B cell (primary cell): ENCODE measurements at places on chromosomes 1 and 21. TPM values are rescaled to one million over a fixed set of nuclear protein-coding genes. Genes with fewer than 3 reads are reported as not detected.

DNA sequence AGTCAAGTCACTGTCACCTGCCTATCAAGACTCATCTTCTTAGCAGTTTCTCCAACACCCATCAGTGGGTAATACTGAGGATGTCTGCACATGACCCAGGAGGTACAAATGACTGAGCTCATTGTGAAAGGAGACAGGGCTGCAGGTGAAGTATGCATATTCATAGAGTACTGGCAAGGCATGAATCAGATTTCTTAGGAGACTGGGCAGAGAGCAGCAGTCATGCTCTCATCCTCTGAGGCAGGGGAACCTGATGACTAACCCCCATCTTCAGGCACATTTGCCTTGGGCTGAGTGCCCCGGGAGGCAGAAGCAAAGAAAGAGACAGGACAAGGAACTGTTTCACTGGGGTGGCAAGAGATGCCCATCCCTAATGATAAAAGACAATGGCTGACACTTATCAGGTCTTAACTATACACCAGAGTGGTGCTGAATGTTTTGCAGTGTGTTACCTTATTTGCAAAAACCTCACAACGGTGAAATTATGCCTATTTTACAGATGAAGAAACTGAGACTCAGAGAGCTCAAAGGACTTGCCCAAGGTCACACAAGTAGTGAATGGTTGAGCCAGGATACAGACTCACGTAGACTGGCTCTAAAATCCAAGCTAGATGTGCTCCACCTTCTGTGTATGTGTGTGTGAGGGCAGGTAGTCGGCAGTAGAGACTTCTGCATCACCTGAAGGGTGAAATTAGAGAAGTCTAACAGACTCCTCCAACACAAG is 9.2 kb upstream of the GRHL3 start:
- H3K4me3 ChIP-seq: no peak overlapping the region
- no peak for DNase-seq
- H3K27me3 ChIP-seq: no peaks in the 10 kb centered on the region
- no peak overlapping the region for H3K27ac ChIP-seq
- H3K4me1 ChIP-seq: no peaks in the 10 kb centered on the region

DNA sequence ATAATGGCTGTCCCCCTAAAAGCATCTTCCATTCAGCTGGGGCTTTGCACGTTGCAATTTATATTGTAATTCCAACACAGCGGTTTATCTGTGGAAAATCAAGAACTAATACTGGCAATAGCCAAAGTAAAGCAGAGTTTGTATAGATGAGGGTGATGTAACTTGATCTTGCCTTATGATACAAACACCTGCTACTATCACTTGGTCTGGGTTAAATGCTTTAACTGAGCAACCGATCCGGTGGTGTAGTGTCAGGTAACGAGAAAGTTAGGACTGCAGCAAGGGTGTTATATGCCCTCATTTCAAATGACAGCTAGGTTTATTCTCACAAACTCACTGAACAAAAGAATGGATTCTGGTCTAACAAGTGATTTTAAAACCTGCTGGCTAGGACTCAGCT is 47.3 kb upstream of the PLPPR4 start:
- no peak overlapping the region for H3K27ac ChIP-seq
- DNase-seq: no peak
- H3K27me3 ChIP-seq: no peaks in the 10 kb centered on the region
- H3K4me1 ChIP-seq: no peaks in the 10 kb centered on the region
- no peaks in the 10 kb centered on the region for H3K36me3 ChIP-seq

DNA sequence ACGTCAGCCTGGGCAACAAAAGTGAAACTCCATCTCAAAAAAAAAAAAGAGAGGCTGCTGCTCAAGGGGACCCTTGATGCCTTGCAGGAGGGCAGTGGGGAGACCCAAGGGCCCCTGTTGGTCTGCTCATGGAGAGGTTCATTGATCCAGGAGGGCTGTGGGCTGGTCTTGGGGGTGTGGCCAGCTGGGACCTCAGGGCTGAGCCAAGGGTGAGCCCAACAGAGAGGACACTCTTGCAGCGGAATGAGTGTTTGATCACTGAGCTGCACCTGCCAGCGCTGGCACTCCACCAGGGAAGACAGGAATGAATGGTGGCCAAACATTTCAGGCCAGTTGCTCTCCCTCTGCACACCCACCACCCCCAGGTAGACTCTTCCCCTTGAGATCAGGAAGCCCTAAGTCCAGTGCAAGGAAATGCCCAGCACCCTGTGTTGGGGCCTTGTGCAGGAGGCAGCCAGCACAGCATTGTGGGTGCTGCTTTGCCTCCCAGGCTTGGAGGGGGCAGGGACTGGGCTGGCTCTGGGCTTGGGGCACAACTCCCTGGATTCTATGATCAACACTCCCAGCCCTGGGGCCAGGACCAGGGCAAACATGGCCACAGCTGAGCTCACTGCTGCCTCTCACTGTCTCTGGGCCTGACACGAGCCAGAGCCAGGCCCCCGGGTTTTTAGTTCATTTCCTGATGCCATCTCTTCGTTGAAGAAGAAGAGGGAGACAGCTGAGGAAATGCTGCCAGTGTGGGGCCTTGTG is 50.7 kb downstream of the IRF2BP2 start:
- no peak overlapping the region for H3K27ac ChIP-seq
- no peaks in the 10 kb centered on the region for H3K4me1 ChIP-seq
- no peaks in the 10 kb centered on the region for H3K36me3 ChIP-seq

Gene NCSTN
- total RNA-seq: 95.1 and 110 TPM in 2 replicates

DNA sequence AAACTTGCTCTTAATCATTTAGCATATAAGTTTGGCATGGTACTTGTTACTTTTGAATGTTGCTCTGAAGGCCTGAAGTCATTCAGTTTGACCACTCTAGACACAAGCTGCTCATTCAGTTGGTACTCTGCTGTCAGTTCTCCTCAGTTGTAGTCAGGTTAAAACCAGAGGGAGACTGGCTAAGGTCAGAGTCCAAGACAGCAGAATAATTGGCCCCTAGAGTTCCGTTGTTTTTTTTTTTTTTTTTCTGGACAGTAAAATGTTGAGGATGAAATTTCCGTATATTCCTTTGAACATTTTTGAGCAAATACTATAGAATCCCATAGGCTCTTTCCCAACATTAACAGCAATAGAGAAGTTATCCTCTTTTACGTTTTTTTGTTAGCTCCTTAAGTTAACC is 9.4 kb downstream of the ZBTB40 start:
- no peaks in the 10 kb centered on the region for H3K27me3 ChIP-seq
- H3K36me3 ChIP-seq: no peaks in the 10 kb centered on the region
- no peak for DNase-seq
- no peak overlapping the region for H3K4me3 ChIP-seq

DNA sequence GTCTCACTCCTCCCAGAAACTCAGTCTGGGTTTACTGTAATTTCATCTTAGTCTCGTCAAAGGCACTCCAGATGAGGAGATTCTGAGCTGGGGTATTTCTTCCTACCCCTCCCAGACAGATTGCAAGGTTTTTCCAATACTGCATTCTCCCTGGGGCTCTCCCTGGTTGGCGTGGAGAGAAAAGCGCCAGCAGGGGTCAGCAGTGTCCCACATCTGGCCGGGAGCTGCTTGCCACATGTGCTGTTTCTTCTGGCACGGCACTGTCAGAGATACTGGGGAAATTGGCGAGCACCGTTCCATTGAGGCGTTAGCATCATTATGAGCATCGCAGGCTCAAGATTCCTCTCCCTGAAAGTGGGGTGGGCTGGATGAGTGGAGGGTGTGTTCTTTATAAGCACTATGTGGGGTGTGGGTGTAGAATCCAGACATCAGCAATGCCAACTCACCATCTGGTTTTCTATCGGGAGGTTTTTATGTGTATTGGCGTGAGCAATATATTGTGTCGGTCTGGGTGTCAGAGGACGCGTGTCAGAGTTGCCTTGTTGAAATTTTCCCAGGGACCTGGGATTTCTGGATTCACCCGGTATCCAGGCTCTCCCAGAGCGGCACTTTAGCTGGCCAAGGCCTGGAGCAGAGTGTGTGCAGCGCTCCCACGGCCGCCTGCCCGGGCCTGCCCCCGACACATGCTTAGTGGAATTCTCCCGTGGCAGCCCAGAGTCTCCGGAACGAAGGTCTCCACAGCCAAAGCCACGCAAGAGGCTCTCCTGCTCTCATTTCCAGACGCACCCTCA is 8.0 kb upstream of the NAV1 start:
- H3K4me3 ChIP-seq: no peak overlapping the region
- no peaks in the 10 kb centered on the region for H3K27me3 ChIP-seq
- no peak overlapping the region for H3K27ac ChIP-seq
- peak; percentile 33 for DNase-seq

GRCh38 chr1:202105571-202106339 is 17.0 kb upstream of the GPR37L1 start:
- H3K4me1 ChIP-seq: no peaks in the 10 kb centered on the region
- no peak overlapping the region for H3K27ac ChIP-seq
- H3K27me3 ChIP-seq: no peaks in the 10 kb centered on the region
- H3K36me3 ChIP-seq: no peaks in the 10 kb centered on the region
- H3K4me3 ChIP-seq: no peak overlapping the region

Gene RNF186
- not detected in 2 replicates for total RNA-seq

Gene OSCP1
- 0.56 and 0.94 TPM in 2 replicates for total RNA-seq

DNA sequence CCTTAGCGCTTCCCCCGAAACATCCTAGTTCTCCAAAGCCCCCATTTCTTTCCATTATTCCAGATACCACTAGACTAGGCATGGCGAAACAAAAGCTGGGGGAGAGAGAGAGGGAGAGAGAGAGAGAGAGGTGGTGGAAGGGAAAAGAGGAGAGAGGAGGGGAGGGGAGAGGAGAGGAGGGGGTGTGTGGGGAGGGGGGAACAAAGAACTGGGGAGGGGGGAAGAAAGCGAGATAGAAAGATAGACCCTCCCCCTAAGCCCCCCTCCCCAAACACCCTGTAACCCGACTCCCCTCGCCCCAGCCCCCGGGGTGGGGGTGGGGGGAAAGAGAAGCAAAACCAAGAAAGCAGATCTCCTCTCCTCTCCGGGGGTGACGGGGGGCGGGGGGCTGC is 352 bp downstream of the MEX3A start:
- peaks cover 36% of the 10 kb centered on the region for H3K27me3 ChIP-seq
- no peak overlapping the region for H3K27ac ChIP-seq
- peak overlapping the region; percentile 81 for H3K4me3 ChIP-seq
- peaks cover 11% of the 10 kb centered on the region for H3K4me1 ChIP-seq

Gene PTPRU
- 0.15 and 0.25 TPM in 2 replicates for total RNA-seq

GRCh38 chr1:218401998-218402785 is 57.1 kb downstream of the TGFB2 start:
- H3K4me1 ChIP-seq: no peaks in the 10 kb centered on the region
- H3K27me3 ChIP-seq: no peaks in the 10 kb centered on the region
- H3K36me3 ChIP-seq: no peaks in the 10 kb centered on the region

Gene ETV3L
- total RNA-seq: not detected in 2 replicates

DNA sequence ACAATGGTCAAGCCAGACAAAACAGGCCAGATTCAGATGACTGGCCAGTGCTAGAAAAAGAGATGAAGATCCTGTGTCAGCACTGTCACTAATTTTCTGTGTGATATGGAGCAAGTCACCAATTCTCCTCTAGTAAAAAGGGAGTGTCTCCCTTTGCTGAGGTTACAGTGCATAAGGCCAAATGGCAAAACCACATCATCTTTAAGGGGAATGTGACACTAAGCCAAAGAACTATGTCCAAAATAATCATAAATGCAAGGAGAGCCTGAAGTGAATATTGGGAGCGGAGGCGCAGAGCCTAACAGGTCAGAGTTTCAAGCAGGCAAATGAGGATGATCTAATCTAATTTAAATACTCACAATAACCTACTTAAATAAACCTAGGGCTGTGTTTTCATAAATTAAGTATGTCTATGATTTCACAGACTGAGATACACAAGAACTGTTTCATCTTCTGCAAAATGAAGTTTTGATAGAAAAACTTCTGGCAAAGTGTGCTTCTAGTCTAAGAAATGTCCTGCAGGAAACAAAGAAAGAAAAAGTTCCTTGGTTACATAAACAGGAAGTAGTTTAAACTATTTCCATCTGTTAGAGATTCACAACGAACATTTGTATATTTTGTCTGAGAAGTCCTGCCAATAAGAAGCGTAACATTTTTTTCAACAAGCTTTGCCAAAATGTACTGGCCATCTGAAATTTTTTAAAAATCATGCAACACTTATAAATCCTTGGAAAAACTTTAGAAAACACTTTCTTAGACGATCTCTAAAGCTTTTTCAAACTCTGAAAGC is 290.2 kb downstream of the LRRC40 start:
- no peaks in the 10 kb centered on the region for H3K27me3 ChIP-seq
- no peak overlapping the region for H3K4me3 ChIP-seq
- H3K27ac ChIP-seq: no peak overlapping the region

DNA sequence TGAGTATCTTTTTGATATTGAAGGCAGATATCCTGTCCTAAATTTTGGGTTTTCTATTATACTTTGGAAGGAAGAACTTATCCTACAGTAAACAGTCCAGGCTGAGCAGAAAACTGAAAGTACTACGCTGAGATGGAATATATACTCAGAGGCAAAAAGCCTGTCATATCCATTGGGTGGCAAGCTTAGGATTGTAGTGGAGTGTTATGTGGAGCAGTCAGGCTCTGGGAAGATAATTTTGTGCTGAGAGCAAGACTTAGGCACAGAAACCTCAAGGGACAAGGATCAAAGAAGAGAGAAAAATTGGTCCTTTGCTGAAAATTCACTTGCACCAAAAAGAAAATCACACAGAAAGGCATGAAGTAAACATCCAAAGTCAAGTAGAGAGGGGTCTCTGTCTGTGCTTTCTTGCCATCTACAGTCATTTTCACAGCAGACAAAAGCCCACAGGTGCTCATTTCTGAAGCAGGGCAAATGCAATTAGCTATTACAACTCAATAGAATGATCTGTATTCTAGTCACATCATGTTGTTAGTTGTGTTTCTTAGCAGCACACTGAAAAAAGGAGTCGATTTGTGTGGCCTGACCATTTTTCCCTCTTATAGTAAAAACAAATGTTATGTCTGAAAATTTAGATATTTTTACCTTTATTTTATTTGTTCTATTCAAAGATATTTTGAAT is 38.5 kb downstream of the CRB1 start:
- H3K36me3 ChIP-seq: no peaks in the 10 kb centered on the region
- peaks cover 2% of the 10 kb centered on the region for H3K27me3 ChIP-seq
- DNase-seq: no peak
- H3K27ac ChIP-seq: no peak overlapping the region
- H3K4me1 ChIP-seq: no peaks in the 10 kb centered on the region
- H3K4me3 ChIP-seq: no peak overlapping the region

Gene TMEM125
- not detected in 2 replicates for total RNA-seq

Gene KRTAP21-2
- total RNA-seq: not detected in 2 replicates

Gene MARK1
- total RNA-seq: 3.8 and 3.9 TPM in 2 replicates

Gene GPR153
- 0.20 and 0.27 TPM in 2 replicates for total RNA-seq

DNA sequence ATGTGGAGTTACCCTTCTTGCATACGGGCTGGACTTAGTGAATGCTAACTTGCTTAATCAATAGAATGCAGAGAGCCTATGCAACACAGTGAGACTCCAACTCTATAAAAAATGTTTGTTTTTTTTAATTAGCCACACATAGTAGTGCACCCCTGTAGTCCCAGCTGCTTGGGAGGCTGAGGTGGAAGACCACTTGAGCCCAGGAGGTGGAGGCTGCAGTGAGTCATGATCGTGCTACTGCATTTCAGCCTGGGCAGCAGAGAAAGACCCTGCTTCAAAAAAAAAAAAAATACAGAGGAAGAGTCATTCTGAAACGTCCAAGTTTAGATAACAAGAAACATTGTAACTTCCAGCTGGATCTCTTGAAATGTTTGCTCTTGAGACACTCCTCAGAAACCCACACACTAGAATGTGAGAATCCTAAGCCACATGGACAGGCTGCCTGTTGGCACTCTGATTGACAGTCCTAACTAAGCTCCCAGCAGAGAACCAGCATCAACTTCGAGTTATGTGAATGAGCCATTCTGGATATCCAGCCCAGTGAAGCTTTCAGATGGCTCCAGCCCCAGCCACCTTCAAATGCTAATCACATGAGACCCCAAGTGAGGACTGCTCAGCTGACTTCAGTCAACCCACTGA is 20.0 kb upstream of the CAP1 start:
- H3K4me1 ChIP-seq: peaks cover 16% of the 10 kb centered on the region
- no peaks in the 10 kb centered on the region for H3K36me3 ChIP-seq
- H3K4me3 ChIP-seq: no peak overlapping the region
- H3K27me3 ChIP-seq: no peaks in the 10 kb centered on the region
